ENCODE measurements at places on chromosomes 1 and 21.

- DNase-seq, result no peak
Measured at GRCh38 chr1:36472656-36473055, 8.5 kb upstream of the MRPS15 start.

DNA sequence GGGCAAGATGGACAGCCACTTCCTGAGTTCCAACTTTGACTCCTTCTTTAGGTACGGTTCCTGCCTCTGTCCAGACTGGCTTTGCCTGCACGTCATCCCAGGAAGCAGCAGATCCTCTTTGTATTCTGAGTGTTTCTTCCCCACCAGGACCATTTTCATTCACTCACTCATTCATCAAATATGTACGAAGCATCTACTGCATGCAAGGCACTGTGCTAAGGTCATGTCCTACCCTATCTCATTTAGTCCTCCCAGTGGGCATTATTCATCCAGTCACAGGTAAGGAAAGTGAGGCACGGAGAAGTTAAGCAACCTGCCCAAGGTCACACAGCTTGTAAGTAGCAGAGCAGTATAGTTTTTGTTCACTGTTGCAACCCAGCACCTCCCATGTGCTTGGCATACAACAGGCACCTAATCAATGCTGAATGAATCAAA, 13.9 kb downstream of the CRYBG2 start:
- no peak for DNase-seq

- peak; percentile 28 for DNase-seq
Measured at GRCh38 chr21:43825936-43826622, 36.7 kb downstream of the RRP1 start.

- DNase-seq, result peak; percentile 65
Measured at GRCh38 chr1:32142446-32143301, 34.8 kb downstream of the KPNA6 start.

DNA sequence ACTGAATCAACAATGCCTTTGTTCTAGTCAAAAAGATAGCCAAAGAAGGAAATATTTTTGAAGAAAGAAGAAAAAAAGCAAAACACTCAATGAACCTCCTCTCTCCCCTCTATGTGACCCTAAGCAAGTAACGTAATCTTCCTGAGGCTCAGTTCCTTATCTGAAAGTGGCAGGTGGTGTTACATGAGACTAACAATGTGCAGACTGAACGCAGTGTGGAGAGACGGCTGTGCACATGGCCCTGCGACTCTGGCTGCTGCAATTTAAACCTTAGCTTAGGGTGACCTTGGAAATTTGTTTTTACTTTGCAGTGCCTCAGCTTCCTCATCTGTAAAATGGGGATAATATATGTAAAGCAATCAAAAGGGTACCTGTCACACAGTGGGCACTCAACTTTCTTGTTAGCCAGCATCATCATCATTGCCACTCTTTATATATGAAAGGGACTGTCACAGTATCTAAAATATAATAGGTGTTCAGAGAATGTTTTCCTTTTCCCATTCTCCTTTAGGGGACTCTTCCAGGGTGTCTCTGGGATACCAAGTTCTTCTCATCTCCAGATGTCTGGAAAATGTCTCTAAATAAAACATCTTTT, 100.1 kb upstream of the JUN start:
- DNase-seq, result peak; percentile 77

GRCh38 chr1:45401524-45401923, 61.3 kb upstream of the MUTYH start:
- DNase-seq, result no peak

GRCh38 chr1:58446368-58446767, 100.2 kb downstream of the OMA1 start:
- no peak for DNase-seq

GRCh38 chr21:31473685-31474345, 129.8 kb upstream of the TIAM1 start:
- peak; percentile 53 for DNase-seq

DNA sequence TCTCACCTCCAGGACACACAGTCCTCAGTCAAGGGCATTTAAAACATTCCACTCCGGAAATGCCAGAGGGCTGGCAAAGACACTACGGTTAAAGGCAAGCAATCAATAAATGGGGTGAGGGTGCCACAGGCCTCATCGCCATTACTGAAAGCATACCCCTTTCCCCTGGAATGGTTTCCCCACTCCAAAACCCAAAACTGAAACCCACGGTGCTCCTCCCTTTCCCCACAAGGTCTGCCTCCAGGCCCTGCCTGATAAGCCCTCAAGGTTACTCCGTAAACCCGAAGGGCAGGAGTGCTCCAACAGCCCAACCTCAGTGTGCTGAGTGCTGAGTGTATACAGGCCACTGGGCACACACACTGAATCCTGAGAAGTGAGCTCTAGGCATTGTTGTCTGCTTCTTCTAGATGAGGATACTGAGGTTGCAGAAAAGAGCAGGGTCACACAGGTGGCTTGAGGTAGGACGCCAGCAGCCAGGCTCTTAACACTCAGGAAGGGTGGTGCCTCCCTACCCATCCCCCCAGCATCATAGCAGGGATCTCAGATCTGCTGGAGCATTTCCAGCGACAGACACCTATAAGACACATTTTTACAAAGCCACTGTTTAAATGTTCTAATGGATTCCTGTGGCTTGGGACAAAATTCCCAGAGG, 29.0 kb downstream of the SSBP3 start:
- no peak for DNase-seq

- no peak for DNase-seq
Measured at GRCh38 chr21:41477641-41478318, 30.2 kb downstream of the TMPRSS2 start.

- no peak for DNase-seq
Measured at GRCh38 chr21:39555911-39556590, 56.7 kb upstream of the B3GALT5 start.

GRCh38 chr1:91712981-91713841, 172.7 kb downstream of the TGFBR3 start:
- DNase-seq, result peak; percentile 94

DNA sequence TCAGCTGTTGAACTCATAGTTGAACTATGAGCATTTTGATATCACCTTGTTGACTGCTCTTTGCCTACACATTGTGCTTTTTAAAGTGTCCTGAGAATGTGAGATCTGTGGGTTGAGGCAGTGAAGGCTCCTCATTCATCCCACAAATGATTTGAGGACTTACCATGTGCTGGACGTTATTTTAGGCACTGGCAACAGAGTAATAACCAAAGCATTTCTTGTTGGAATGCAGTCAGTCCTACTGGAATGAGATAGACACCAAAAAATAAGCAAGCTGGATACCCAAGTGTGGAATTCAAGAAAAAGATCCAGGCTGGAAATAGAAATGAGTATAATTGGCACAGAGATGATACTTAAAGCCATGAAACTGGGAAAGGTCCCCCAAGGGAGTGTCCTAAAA, 73.4 kb downstream of the ZP4 start:
- DNase-seq, result no peak

- DNase-seq, result peak; percentile 93
Measured at GRCh38 chr1:63674238-63674864, 81.1 kb downstream of the PGM1 start.

DNA sequence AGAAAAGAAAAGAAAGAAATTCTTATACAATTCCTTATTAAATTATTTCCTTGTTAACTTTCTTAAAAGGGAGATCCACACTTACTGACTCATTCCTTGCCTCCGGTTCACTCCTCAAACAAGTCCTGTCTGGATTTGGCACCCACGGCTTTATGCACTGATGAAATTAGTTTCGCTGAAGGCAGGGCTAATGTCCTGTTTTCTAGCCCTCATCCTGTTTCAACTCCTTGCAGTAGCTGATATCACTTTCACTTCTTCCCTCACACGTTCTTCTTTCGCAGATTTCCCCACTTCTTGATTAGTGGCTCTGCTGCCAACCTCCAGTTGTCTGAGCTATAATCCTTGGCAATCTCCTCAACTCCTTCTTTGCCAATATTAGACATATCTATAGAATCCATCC, 215.2 kb downstream of the URB2 start:
- no peak for DNase-seq

GRCh38 chr1:95093296-95093695, 20.5 kb upstream of the ALG14 start:
- DNase-seq, result no peak

- no peak for DNase-seq
Measured at GRCh38 chr1:18970762-18971161, 14.3 kb upstream of the IFFO2 start.

- DNase-seq, result no peak
Measured at GRCh38 chr1:151243683-151244216, 10.8 kb upstream of the PSMD4 start.

DNA sequence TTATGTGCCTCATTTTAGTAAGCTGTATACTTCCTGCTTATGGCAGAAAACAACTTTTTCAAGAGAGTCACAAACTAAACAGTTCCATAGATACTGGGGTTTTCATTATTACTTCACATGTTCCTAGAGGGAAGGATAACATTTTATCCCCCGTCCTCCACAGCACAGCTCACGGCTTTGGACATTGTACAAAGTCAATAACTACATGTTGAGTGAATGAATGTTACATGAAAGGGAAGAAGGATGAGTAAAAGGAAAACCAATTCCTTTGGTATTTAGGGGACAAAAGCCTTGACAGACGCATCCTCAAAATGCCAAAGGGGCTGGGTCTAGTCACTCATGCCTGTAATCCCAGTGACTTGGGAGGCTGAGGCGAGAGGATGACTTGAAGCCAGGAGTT, 14.8 kb downstream of the PI4KB start:
- peak; percentile 39 for DNase-seq

GRCh38 chr1:155892796-155893195, 18.4 kb downstream of the RIT1 start:
- DNase-seq, result peak; percentile 83

- peak; percentile 72 for DNase-seq
Measured at GRCh38 chr1:110647254-110647891, 27.4 kb downstream of the KCNA3 start.

DNA sequence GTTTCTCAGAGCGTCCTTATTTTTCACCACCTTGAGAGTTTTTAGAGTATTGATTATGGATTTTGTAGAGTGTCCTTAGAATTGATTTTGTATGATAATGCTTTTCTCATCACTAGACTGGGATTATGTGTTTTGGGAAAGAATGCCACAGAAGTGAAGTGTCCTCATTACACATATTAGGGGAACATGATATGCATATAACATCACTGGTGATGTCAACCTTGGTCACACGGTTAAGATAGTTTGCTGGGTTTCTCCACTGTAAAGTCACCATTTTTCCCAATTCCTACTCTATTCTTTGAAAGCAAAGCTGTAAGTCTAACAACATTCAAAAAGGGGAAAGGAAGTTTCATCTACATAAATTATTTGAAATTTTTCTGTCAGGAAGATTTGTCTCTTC, 39.6 kb upstream of the PALMD start:
- DNase-seq, result no peak

- DNase-seq, result peak; percentile 80
Measured at GRCh38 chr1:204647114-204647804, 38.3 kb downstream of the LRRN2 start.

GRCh38 chr1:64920941-64921589, 45.3 kb downstream of the JAK1 start:
- peak; percentile 80 for DNase-seq

GRCh38 chr1:151779852-151780251, 10.4 kb downstream of the TDRKH start:
- no peak for DNase-seq

- no peak for DNase-seq
Measured at GRCh38 chr1:207429963-207430362, 24.2 kb upstream of the CR2 start.

GRCh38 chr1:33515112-33515511, 42.7 kb downstream of the ZSCAN20 start:
- no peak for DNase-seq

- no peak for DNase-seq
Measured at GRCh38 chr1:210222340-210223006, 10.1 kb upstream of the SERTAD4 start.

DNA sequence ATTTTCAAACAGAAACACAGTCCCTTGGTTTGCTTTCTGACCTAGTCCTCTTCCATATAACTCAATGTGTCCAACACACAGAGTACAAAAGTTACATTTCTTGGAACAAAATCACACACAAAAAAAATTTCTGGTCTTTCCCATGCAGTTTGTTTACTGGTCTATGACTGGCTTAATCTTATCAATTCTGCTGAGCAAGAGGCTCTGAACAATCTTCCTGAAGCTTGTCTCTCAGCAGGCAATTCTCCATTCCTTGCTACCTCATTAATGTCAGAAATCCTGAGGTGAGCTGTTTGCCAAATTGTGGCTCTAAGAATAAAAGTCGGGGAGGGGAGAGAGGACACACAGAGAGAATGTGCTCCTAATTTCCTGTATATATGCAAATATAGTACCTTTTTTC, 423.6 kb downstream of the HLX start:
- no peak for DNase-seq

- DNase-seq, result peak; percentile 10
Measured at GRCh38 chr1:216700779-216701178, 22.4 kb downstream of the ESRRG start.

DNA sequence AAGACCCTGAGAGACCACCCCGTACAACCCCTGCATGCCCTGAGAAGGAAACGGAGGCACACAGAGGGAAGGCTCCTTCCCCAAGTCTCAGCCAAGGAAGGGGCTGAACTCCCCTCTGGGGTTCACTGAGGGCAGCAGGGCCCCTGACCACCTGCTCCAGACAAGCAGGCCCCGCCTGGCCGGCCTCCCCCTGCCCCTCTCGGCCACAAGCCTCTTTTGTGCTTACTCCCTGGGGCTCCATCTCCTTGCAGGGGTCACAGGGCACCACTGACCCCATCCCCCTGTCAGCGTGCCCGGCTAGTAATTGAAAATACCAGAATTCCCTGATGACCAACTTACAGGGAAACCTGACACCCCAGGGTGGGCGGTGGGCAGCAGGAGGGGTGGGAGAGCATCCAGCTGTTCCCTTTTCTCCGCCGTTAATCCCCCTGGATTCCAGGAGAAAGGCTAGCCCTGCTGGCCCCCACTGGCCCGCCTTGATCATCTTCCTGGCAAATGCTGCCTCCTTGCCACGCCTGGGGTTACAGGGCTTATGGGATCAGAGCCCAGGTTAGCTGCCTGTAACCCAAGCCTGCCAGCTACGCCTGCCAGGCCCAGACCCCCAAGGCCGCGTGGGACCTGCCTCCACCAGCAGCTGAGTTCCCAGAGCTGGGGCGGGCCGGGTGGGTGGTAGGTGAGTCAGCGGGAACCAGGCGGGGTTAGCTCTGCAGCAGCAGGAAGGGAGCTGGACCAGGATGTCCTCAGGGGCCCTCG, 96.1 kb downstream of the LACTBL1 start:
- DNase-seq, result peak; percentile 84

DNA sequence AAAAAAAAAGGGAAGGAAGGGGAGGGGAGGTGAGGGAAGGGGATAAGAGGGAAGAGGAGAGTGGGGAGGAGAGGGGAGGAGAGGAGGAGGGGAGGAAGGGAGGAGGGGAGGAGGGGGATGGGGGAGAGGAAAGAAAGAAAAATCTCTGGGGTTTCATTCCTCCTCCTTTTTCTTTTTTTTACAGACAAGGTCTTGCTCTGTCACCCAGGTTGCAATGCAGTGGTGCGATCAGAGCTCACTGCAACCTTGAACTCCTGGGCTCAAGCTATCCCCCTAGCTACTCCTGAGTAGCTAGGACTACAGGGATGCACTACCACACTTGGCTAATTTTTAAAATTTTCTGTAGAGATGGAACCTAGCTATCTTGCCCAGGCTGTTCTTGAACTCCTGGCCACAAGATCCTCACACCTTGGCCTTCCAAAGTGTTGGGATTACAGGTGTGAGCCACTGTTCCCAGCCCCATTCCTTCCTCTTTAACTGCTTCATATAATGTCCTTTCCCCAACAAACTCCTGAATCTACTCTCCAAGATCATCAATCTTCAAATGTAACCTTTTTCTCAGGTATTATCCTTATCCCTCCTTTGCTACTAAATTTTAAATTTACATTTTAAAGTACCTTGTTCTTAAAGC, 23.2 kb downstream of the GON4L start:
- no peak for DNase-seq

- DNase-seq, result no peak
Measured at GRCh38 chr1:56097713-56098112, 481.6 kb downstream of the PLPP3 start.

Data from iris pigment epithelial cell (primary cell).